ENCODE measurements at places on chromosomes 7 and 10.

- DNase-seq = peak; percentile 5
Measured at GRCh38 chr7:113159746-113160339, 41.5 kb upstream of the SMIM30 start.

- peak; percentile 62 for DNase-seq
Measured at GRCh38 chr7:1176891-1177373, 16.9 kb upstream of the ZFAND2A start.

- no peak for DNase-seq
Measured at GRCh38 chr7:133919810-133920209, 207.3 kb upstream of the LRGUK start.

- no peak for DNase-seq
Measured at GRCh38 chr10:111107023-111107422, 30.2 kb downstream of the ADRA2A start.

- no peak for DNase-seq
Measured at GRCh38 chr10:91416339-91416855, 6.3 kb downstream of the HECTD2 start.

DNA sequence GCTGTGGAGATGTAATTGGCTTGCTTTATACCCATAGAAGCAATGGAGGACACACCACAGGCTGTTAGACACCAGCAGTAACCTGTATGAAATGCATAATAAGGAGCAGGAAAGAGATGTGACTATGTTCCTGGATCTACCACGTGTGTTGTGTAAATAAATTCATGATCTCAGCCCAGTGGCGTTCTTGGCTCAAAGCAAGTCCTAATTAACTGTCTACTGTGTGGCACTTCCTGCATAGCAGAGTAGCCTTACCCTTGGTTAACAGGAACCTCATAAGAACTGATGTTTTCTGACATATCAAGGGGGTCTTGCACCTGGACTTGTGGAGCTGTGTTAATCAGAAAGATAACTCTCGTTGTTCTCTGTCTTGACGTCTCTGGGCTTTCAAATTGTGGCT, 25.7 kb upstream of the FAM180A start:
- no peak for DNase-seq

DNA sequence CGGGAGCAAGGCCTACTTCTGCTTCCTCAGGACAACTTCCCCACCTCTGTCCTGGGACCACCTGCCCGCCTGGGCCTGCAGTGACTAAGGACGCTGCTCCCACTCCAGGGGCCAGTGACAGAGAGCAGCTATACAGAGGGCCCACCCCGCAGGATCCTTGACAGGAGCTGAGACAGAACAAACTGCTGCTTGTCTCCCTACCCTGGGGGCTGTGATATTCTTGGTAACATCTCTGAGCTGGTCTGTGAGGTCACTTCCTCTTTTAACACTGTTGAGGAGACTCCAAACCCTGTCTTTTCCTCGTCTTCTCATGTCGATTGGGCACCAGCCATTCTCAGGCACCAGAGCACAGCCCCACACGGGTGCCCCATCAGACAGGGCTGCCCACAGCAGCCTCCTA, 6.9 kb upstream of the MRPS24 start:
- DNase-seq = no peak

- no peak for DNase-seq
Measured at GRCh38 chr10:72265508-72265907, 8.2 kb upstream of the DDIT4 start.

GRCh38 chr10:11498399-11498798, 113.1 kb downstream of the USP6NL start:
- no peak for DNase-seq

DNA sequence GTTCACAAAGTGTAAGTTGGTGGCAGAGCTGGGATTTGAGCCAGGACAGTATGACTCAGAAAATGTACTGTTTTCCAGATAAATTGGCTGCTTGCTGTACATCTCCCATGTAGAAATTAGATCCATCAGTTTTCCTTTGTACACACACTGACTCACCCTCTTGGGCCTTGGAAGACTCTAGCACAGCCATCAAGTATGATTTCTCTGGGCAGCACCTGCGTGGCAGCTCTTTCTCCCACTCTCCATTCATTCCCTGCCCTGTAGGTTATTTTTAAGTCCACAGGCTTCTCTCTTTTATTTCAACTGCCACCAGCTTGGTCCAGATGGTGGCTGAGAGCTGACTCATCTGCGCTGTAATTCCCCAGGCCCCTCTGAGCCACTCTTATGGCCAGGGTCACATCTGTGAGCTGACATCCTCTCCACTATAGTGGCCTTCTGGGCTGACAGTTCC, 28.3 kb upstream of the SDK1 start:
- no peak for DNase-seq

DNA sequence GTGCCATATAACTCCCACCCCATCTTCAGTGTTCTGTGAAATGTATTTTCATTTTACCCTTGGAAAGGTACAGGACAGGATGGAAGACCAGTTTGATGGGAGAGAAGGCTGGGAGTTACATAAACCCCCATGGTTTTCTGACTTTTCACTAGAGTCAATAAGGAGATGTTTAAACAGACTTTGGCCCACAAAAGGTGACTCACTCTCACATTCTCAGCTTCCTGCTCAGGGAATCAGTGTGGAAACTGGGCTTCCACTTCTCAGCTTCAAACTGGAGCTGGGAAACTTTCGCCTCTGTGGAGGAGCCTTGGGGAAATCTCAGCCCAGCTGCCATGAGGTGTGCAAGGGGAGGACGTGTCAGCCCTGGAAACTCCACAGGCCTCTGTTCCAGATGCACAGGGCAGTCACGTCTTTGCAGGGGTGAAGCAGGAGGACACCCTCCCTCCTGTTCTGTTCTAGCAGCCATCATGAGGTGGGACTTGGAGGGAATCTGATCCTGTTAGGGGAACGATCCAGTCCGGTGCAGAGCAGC, 560.5 kb upstream of the GALNT17 start:
- no peak for DNase-seq

- DNase-seq = no peak
Measured at GRCh38 chr10:96716390-96716789, 3.9 kb downstream of the PIK3AP1 start.

GRCh38 chr7:21942955-21943354, 2.7 kb downstream of the CDCA7L start:
- DNase-seq = no peak

GRCh38 chr7:41975849-41976248, 261.2 kb downstream of the GLI3 start:
- DNase-seq = no peak

DNA sequence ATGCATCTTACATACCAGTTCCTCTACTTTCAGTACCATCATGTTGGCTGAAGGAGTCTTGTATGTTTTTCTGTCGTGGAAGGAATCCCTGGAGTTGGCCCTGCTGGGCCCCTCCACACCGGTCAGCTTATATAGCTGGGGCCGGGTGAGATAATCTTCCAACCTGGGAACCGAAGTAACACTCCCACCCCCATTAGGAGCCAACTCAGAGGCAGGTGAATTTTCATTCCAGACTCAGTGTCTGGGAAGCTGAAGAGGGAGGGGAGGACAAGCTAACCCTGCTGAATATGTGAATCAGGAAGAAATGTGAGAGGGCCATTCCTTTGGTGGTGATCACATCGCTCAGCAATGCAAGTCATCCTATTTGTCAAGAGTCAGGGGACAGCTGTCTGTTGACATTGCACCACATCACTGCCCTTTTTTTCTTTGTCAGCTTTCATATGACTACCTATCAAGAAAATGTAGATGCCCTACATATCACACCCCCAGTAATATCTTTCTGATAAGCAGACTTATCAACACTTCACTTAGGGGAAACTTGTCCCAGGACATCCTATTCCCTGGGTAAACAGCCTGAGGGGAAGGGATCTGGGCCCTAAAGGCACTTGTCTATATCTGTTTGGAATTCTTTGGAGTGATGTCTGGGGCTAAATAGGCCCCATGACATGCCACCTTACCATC, at the start of gene ANKRD1:
Gene ANKRD1 (minus strand): TSS at position 102 of the 681 bp plus-strand sequence. CDS start 60 bp downstream, at position 42.
- no peak for DNase-seq

DNA sequence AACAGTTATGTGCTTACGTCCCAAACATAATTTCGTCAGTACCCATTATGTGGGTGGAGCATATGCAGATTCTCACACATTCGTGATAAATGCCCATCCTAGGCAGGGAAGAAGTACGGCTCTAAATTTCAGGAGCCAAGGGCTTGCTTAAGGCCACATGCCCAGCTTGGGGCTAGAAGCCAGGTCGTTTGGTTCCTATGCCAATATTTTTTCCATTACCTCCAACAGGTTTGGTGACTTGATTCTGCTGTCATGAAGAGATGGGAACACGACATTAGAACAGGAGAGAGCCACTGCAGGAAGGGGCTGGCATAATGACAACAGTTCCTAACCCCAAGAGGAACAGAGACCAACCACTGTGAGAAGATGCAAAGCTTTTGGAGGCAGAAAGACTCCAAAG, 85.1 kb downstream of the HIPK2 start:
- DNase-seq = no peak

GRCh38 chr7:118286131-118286530, 61.6 kb downstream of the ANKRD7 start:
- no peak for DNase-seq

DNA sequence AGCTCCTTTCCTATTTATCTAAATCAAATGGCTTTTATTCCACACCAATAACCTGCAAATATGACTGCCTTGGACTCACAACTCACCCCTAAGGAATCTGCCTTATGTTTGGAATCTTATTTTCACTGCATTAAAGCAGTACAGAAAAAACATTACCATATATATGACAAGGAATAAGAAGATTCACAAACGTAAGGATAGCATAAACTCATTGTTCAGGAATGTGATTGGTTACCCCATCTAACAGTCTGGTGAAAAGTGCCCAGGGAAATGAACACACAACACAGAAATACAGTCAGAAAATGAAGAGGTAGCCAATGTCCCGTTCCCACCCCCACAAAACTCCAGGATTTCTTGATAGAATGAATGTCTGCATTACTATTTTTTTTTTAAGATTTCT, 2.0 kb downstream of the PPP3CB start:
- no peak for DNase-seq

Data from GM19239 (cell line).